PC-9 (cell line): ENCODE measurements at places on chromosomes 6 and 20. TPM values are rescaled to one million over a fixed set of nuclear protein-coding genes. Genes with fewer than 3 reads are reported as not detected.
A peak's percentile ranks its signal among the peaks of the same experiment; 100 is the strongest.

The WFDC10B gene
- not detected in 2 replicates for total RNA-seq

The KLC4 gene
- 46.2 and 46.7 TPM in 2 replicates for total RNA-seq

The RBM24 gene
- total RNA-seq: 0.72 and 0.85 TPM in 2 replicates

The MAP7 gene
- 27.5 and 33.7 TPM in 2 replicates for total RNA-seq

The MEP1A gene
- total RNA-seq: not detected in 2 replicates

The HLA-E gene
- 125 and 160 TPM in 2 replicates for total RNA-seq

The TLDC2 gene
- total RNA-seq: not detected in 2 replicates

The SIRPB2 gene
- total RNA-seq: 4.5 and 7.1 TPM in 2 replicates

The RBPJL gene
- not detected in 2 replicates for total RNA-seq

The EYS gene
- total RNA-seq: not detected in 2 replicates

The SLC16A10 gene
- total RNA-seq: 1.7 and 2.5 TPM in 2 replicates

DNA sequence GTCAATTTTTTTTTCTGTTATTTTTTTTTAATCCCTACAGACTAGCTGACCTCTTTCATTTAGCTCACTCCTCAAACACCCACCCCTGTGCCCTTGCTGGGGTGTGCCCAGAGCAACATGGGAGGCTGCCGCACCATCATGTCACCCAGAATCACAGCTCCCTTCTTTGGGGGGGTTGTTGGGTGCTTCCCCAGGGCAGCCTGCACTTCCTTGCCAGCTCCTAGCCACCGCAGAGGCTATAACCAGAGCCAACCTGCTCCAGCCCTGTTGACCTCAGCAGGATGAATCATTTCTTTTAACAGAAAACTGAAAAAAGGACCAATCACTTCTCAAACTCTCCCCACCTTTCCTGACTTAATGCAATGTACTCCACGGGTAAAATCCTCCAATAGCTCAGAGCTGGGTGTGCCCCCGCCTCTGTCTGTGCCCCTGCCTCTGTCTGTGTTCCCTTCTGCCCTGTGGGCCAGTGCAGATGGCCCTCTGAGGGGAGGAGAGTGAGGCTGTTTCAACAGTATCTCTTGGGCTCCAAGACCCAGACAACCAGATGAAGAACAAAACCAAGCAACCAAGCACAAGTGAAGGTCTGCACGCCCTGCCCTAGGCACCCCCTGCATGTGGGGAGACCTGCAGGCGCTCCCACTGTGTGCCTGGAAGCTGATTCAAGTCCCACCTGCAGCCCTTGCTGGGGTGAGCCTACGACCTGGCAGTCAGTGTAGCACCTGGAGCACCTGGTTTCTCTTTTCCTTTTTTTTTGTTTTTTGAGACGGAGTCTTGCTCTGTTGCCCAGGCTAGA is 67.7 kb downstream of the PYGB start:
- no peaks in the 10 kb centered on the region for H3K36me3 ChIP-seq
- 0 out of 2 replicates have a peak overlapping the region, but pooled peaks have one; percentile 21 for H3K27ac ChIP-seq
- DNase-seq: peak; percentile 73
- H3K27me3 ChIP-seq: no peaks in the 10 kb centered on the region

DNA sequence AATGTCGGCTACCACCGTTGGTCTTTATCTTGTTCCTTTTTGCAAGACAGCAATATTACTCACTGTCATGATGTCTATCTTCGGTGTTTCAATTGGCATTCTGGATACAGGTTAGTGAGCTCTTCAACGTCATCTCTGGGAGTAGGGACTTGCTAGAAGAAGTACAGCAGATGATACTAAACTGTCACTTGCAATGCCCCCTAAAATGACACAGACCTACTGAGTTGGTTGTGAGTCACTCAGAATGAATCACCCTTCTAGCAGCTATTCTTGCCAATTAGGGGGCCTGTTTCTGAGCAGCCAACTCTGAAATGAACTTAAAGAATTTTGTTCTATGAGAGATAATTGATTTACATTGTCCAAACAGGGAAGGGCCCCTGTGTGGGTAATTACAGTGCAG is 176.5 kb downstream of the SLC16A10 start:
- H3K27ac ChIP-seq: no peak overlapping the region
- peaks cover 25% of the 10 kb centered on the region for H3K36me3 ChIP-seq
- DNase-seq: no peak
- H3K4me3 ChIP-seq: no peak overlapping the region
- H3K4me1 ChIP-seq: peaks cover 30% of the 10 kb centered on the region

GRCh38 chr6:128532827-128533226 is 12.4 kb upstream of the PTPRK start:
- H3K4me3 ChIP-seq: no peak overlapping the region
- no peak overlapping the region for H3K27ac ChIP-seq
- H3K36me3 ChIP-seq: no peaks in the 10 kb centered on the region
- H3K27me3 ChIP-seq: no peaks in the 10 kb centered on the region
- peaks cover 13% of the 10 kb centered on the region for H3K4me1 ChIP-seq

DNA sequence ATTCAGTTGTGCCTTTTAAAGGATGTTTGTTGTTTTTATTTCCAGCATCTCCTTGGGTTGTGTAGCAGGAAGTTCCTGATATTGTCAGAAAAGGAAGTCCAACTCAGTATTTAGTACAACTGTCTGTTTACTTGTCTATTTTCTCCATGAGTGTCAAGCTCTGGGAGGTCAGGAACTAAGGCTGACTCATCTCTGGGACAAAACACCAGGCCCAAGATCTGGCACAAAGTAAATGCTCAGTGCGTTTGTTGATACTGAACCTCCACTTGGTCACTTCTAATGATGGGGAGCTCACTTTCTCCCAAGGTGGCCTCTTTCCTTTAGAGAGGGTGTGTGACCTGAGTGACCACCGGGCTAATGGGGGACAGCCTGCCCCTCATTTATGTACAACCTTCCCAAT is 12.6 kb upstream of the PIGU start:
- H3K36me3 ChIP-seq: no peaks in the 10 kb centered on the region
- no peaks in the 10 kb centered on the region for H3K27me3 ChIP-seq
- no peak for DNase-seq
- H3K4me1 ChIP-seq: no peaks in the 10 kb centered on the region; the same call in 1 of the 2 replicates
- H3K27ac ChIP-seq: no peak overlapping the region

DNA sequence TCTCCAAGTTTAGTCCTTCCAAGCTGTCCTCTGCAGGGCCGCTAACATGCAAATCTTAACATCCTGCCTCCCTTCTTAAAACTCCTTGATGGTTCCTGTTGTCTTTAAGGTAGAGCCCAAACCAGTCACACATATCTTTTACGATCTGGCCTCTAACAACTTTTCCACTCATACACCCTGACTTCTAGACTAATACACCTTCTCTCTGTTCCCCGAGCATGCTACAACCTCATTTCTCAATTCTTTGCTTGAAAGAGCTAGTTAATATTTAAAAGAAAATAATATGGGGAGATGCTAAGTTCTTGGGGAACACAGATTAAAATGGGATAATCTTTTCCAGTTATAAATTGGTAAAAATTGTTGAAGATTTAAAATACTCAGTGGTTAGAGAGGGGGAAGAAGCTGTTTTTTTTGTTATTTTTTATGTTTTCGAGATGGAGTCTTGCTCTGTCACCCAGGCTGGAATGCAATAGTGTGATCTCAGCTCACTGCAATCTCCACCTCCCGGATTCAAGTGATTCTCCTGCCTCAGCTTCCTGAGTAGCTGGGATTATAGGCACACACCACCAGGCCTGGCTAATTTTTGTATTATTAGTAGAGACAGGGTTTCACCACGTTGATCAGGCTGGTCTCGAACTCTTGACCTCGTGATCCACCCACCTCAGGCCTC is 250.7 kb downstream of the MAFB start:
- DNase-seq: no peak
- H3K4me1 ChIP-seq: no peaks in the 10 kb centered on the region
- H3K27me3 ChIP-seq: no peaks in the 10 kb centered on the region
- no peaks in the 10 kb centered on the region for H3K36me3 ChIP-seq
- H3K4me3 ChIP-seq: no peak overlapping the region

GRCh38 chr6:155061381-155061780 is 66.3 kb downstream of the TIAM2 start:
- H3K36me3 ChIP-seq: no peaks in the 10 kb centered on the region
- no peaks in the 10 kb centered on the region for H3K27me3 ChIP-seq
- no peak overlapping the region for H3K4me3 ChIP-seq
- H3K27ac ChIP-seq: no peak overlapping the region

DNA sequence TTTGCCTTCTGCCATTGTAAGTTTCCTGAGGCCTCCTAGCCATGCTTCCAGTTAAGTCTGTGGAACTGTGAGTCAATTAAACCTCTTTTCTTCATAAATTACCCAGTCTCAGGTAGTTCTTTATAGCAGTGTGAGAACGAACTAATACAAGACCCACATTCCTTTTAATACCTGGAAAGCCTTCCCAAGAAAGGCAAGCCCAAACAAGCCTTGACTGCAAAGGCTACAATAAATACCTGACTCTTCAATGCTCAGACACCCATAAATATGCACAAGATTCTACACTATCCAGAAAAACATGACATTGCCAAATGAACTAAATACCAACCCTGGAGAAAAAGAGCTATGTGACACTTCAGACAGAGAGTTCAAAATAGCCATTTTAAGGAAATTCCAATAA is 338.8 kb downstream of the HAO1 start:
- no peak overlapping the region for H3K27ac ChIP-seq
- H3K36me3 ChIP-seq: no peaks in the 10 kb centered on the region
- no peaks in the 10 kb centered on the region for H3K27me3 ChIP-seq

GRCh38 chr6:116511424-116512110 is at the start of gene CALHM5:
CALHM5 (plus strand) TSS chr6:116511639; CDS start chr6:116511697, 58 bp downstream.
- DNase-seq: peak; percentile 76
- no peaks in the 10 kb centered on the region for H3K4me1 ChIP-seq
- H3K27ac ChIP-seq: no peak within 1 kb of the TSS
- no peaks in the 10 kb centered on the region for H3K27me3 ChIP-seq

DNA sequence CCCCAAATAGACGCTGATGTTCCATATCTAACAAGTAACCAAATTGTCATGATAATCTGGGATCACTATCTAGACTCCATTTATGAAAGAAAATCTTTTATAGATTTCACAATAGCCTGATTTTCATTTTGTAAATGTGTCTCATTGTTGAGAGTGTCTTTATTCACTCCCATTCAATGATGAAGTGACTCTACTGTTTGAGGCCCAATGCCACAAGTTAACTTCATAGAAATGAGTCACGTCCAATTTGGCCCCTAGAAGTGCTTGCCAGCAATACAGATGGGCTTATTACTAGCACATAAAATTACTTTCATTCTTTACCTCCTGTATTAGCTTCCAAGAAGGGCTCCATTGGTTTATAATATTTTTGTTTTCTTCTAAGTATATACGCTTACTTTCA is 6.3 kb downstream of the IPCEF1 start:
- H3K4me1 ChIP-seq: no peaks in the 10 kb centered on the region
- no peaks in the 10 kb centered on the region for H3K36me3 ChIP-seq
- H3K27ac ChIP-seq: no peak overlapping the region
- no peak overlapping the region for H3K4me3 ChIP-seq
- DNase-seq: no peak

- H3K4me3 ChIP-seq: no peak overlapping the region
- H3K36me3 ChIP-seq: peaks cover 49% of the 10 kb centered on the region
- H3K4me1 ChIP-seq: no peaks in the 10 kb centered on the region
- H3K27ac ChIP-seq: peak overlapping the region; percentile 4
Measured at GRCh38 chr20:34437330-34437986, 74.4 kb downstream of the ITCH start.
